Calu3 (cell line): ENCODE measurements at places on chromosomes 16 and 17. TPM values are rescaled to one million over a fixed set of nuclear protein-coding genes. Genes with fewer than 3 reads are reported as not detected.

DNA sequence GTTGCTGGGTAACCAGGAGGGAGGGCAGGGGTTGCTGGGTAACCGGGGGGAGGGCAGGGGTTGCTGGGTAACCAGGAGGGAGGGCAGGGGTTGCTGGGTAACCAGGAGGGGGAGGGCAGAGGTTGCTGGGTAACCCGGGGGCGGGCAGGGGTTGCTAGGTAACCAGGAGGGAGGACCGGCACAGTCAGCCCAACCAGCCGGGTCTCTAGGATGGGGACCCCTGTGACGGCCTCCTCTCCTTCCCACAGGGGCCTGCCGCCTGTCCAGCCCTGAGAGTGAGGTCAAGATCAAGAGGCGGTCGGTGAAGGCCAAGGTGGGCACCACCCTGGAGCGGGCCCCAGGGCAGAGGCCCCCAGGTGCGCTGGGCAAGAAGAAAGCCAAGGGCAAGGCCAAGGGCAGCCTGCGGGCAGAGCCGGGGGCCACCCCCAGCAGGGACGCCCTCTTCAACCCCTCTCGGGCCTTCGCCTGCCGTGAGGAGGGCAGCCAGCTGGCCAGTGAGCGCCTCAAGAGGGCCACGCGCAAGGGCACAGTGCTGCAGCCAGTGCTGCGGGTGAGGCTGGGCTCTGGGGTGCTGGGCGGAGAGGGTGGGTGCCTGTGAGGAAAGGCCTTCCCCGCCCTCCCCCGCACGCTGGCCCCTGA lies 54.6 kb downstream of the ACTG1 start:
- DNase-seq, result no peak

- no peak for DNase-seq
Measured at GRCh38 chr17:69856946-69857345, 218.1 kb upstream of the KCNJ16 start.

DNA sequence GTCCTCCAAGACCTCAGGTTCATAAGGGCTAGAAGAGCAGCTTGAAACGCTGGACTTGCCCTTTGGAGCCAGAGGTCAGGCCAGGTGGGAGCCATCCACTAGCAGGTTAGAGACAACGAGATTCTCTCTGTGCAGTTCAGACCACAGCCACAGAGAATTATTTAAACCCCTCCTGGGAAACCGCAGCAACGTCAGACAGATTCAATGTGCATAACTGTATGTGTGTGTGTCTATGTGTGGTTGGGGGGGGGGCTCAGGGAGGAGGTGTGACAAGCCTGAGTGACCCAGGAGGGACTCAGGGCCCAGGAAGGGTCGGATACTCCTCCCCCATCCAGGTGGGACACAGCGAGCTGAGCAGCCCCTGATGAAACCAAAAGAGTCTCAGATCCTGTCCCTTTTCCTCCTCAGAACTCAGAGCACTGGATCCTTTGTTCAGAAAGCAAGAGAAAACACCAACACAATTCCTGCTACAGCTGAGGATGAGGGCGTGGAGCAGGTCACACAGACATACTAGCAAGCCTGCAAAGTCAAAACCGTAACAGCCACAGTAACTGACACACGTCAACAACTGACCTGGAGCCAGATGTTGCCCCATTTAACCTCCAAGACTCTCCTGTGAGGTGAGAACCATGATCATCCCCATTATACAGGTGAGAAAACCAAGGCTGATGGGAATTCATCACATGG lies 66.8 kb downstream of the XYLT1 start:
- no peak for DNase-seq

DNA sequence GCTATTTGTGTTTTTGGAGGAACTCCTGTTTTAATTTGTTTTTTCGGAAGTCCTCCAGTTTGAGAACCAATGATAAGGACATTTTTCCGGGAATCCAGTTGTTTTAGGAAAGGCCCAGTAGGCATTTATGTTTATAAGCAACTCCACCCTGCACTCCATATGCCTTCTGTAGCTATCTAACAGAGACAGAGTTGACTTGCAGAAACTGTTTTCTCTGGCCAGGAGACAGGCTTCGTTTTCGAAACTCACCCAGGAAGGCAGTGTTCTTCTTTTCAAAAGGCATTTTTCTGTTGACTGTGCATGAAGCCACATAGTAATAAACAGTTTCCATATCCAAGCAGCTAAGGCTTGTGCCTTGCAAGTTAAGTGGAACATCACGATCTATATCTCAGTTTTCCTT lies 587.1 kb downstream of the WWOX start:
- no peak for DNase-seq

DNA sequence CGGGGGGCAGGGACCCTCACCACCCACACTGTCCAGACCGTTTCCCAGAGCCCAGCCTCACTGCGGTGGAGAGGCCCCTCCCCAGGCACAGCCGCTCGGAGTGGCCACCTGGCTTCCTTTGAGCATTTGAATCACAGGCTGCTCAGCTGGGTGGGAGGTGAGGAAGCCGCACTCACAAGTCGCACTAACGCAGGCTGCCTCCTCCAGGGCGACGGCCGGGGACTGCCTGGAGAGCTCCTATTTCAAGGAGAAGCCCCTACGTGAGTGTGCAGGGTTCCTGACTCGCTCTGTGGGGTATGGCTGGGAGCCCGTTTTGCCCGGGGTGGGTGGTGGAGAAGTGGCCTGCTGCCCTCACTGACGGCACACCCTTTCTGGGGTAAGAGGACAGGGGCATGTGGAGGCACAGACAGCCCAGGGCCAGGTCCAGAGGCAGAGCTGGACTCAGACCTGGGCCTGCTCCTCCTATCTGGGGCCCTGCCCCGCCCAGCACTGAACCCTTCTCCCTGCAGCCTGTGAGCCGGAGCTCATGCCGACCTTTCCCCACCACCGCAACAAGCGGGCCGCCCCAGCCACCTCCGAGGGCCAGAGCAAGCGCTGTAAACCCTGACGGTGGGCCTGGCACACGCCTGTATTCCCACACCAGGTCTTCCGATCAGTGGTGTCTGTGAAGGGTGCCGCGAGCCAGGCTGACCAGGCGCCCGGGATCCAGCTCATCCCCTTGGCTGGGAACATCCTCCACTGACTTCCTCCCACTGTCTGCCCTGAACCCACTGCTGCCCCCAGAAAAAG lies 6.2 kb downstream of the SPATA2L start:
- no peak for DNase-seq

GRCh38 chr16:66728117-66728787 lies 23.2 kb downstream of the DYNC1LI2 start:
- DNase-seq, result no peak

- DNase-seq, result no peak
Measured at GRCh38 chr17:27600471-27600870, 30.5 kb upstream of the LGALS9 start.

DNA sequence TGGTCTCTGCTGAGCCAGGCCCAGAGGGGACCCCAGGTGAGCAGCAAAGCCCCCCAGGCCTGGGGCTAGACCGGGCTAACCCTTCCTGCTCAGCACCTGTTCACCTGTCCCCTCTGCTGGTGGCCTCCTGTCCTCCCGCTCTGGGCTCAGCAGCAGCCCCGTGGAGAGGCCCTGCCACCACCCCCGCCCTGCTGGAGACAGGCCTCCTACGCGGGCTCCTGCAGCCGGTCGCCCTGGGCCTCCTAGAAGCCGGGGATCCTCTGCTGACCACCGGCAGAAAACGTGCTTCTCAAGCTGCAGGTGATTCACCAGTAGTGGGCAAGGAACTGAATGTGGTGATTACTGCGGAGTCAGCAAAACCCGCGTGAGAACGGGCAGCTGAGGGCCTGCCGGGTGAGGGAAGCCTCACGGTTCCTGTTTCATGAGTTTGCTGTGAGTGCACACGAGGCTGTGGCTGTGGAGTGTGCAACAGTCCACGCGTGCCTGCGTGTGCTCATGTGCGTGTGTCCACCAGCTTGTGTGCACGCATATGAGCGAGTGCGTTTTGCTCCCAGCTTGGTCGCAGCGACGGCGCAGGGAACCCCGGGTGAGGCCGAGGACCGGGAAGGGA lies 792 bp downstream of the SECTM1 start:
- peak; percentile 57 for DNase-seq

DNA sequence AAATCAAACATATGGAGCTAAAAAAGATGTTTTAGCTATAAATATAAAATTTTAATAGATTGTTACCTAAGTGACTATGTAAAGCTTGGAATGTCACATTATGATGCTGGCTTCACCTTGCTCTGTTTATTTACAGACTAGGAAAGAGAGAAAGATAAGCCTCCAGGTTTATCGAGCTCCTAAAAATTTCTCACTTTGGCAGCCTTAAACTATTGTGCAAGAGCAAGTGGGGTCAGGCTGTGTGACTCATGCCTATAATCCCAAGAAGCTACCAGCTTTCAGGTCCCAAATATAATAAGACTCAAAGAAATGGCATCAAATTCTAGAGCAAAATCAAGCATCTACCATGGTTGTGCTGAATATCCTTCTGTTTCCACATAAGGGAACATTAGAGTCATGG lies 34.3 kb upstream of the PRSS54 start:
- DNase-seq, result peak; percentile 12

DNA sequence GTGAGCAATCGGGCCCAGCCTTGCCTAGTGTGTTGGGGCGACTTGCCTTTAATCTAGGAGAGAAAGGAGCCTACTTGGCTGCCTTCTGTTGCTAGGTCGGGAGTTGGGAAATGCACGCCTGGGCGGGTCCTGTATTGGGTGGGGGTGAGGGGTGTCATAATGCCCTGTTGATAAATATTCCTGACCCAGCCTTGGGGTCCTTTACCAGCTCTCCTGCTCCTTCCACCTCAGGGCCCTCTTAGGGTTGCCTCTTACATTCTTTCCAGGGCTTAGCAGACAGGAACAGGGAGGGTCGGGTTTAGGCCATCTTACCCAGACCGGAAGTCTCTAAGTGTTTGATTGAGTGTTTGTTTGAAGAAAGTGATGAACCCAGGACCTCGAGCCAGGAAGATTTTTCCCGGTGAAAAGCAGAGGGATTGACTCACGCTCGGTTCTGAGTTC lies 112.9 kb downstream of the SEC14L1 start:
- DNase-seq, result no peak

DNA sequence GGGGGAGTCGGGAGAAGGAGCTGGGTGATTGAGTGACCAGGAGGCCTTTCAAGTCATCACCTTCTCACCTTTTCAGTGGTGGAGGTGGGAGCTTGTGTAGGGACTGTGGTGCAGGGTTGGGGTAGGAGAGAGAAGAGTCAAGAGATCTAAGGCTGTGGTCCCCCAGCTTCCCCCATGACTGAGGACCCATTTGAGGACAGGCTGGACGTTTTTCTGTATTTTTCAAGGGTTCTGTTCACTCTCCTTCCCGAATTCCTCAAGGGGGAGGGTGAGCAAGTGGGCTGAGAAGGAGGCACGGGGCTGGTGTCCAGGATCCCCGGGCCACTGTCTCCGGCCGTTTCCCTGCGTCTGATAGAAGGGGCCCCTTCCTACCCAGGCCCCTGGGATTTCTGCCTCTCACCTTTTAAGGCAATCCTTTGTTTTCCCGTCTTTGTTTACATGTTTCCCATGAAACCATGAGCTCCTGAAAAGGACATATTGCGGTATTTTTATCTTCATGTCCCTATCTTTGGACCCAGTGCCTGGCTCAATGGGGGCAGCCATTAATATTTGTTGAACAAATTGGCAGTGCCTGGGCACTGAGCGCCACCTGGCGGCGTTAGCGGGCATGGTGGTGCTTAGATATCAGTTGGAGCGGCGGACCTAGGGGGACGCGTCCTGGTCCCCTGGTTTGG lies 9.2 kb upstream of the CD300A start:
- DNase-seq, result peak; percentile 78

- DNase-seq, result no peak
Measured at GRCh38 chr17:82397449-82398335, 20.5 kb upstream of the HEXD start.

DNA sequence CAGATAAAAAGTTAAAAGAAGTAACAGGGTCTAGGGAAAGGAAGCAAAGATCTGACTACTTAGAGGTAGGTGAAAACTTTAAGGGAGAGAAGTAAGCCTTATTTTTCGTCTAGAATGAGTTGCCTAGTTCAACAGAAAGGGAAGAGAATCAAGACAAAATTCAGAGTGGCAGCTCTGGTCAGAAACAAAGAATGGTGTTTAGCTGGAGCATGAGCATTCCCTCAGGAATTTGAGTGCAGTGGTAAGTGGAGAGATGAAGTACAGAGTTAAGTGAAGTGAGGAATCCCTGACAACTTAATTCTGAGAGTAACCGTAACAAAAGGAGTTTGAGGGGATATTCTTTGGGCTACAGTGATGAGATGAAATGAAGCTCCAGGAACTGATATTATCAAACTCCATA lies 11.5 kb downstream of the SMG6 start:
- DNase-seq, result no peak

DNA sequence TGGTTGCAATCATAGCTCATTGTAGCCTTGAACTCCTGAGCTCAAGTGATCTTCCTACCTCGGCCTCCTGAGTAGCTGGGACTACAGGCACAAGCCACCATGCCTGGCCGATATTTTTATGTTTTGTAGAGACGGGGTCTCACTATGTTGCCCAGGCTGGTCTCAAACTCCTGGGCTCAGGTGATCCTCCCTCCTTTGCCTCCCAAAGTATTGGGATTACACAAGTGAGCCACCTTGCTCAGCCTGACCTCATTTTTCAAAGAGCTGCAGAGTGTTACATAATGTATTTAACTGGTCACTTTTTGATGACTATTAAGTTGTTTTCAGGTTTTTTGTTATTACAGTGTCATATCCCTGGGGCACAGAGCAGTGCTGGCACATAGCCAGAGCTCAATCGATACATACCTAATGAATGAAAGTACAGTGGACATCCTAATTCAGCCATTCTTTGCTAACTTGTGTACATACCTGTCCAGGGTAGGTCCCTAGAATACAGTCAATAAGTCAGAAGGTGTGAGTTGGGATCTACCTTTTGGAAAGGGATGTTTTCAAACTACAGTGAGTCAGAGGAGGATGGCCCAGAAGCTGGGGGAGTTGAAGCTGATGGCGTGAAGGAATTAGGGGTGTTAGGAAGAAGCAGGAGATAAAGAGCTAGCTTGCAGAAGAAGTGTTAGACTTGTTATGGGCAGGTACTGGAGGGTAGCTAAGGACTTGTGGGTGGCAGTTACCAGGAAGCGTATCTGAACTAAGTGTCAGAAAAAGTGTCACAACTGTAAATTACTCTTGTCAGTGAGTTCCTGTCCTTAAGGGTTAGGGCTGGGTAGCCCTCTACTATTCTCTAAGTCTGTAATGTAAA lies 20.1 kb upstream of the CYLD start:
- DNase-seq, result peak; percentile 92

GRCh38 chr16:15571557-15571956 lies 71.4 kb downstream of the MARF1 start:
- no peak for DNase-seq

DNA sequence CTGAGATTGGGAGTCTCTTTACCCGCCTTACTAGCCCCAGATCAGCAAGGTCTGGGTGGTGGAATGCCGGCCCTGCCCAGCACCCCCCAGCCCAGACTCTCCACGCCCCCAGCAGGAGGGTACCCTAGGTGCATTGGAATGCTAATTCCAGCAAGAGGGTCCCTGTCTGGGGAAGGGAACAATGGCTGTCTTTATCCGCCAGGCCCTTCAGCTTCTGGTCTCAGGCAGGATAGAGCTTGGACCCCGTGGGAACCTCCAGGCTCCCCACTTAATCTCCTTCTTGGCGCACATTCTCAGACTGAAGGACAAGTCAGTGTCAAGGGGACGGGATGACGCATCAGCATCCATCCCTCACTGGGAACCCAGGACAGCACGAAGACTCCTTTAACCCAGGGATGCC lies 85.1 kb downstream of the LITAF start:
- no peak for DNase-seq

- no peak for DNase-seq
Measured at GRCh38 chr17:72501404-72502370, 380.9 kb downstream of the SOX9 start.

The DLG4 gene
- total RNA-seq, result 2.0 and 4.6 TPM in 2 replicates

The TSC2 gene
- total RNA-seq, result 170 and 194 TPM in 2 replicates

The CCL1 gene
- not detected in 2 replicates for total RNA-seq

The EIF3CL gene
- 146 and 151 TPM in 2 replicates for total RNA-seq

The EFNB3 gene
- total RNA-seq, result 0.38 and 0.88 TPM in 2 replicates

The SLC5A2 gene
- 0.54 and 1.6 TPM in 2 replicates for total RNA-seq

The KRTAP9-2 gene
- total RNA-seq, result not detected in 2 replicates

The BICDL2 gene
- total RNA-seq, result 59.4 and 70.9 TPM in 2 replicates

The KRT39 gene
- 0.44 TPM in 1 of 2 replicates, not detected in the other for total RNA-seq

The UTS2R gene
- total RNA-seq, result not detected in 2 replicates
